Thoracic aorta (tissue), 2 donors: ENCODE measurements at places on chromosomes 1 and 21.

GRCh38 chr1:222373216-222373615 is 174.7 kb downstream of the HHIPL2 start:
- DNase-seq: no peak

- DNase-seq: no peak
Measured at GRCh38 chr1:21685946-21686678, 17.0 kb upstream of the RAP1GAP start.

DNA sequence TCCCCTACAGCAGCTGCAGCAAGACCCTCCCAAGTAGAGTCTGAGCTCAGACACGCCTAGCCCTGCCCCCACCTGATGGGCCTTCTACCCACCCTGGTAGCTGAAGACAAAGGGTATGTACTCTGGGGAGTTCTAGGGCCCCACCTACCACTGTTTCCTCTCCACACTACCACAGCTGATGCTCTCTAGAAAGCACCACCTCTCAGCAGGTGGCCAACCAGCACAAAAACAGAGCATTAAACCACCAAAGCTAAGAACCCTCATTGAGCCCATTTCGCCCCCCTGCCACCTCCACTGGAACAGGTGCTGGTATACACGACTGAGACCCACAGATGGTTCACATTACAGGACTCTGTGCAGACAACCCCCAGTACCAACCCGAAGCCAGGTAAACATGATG is 258.9 kb downstream of the SETD4 start:
- no peak for DNase-seq

GRCh38 chr21:35989138-35989735 is 71.1 kb downstream of the SETD4 start:
- no peak for DNase-seq

GRCh38 chr1:206769304-206769731 is 1.3 kb upstream of the IL19 start:
- DNase-seq: no peak

DNA sequence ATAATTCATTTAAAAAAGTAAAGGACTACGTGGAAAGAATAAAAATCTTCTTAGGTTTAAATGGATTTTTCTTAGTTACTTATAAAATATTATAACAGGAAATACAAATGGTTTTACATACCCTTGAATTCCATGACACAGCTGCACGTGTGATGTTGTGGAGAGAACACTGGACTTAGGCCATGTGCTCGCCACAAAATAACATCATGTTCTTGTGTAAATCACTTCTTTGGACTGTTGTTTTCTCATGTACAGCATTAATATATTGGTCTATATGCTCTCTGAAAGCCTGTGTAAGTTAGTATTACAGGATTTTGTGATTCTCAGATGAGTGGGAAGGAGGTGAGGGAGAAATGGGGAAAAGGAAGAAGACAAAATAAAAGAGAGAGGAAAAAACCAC is 228.2 kb downstream of the DNM3 start:
- no peak for DNase-seq

- no peak for DNase-seq
Measured at GRCh38 chr1:157238585-157238984, 100.4 kb upstream of the ETV3 start.

GRCh38 chr1:162329826-162330225 is 46.8 kb downstream of the SPATA46 start:
- DNase-seq: no peak

DNA sequence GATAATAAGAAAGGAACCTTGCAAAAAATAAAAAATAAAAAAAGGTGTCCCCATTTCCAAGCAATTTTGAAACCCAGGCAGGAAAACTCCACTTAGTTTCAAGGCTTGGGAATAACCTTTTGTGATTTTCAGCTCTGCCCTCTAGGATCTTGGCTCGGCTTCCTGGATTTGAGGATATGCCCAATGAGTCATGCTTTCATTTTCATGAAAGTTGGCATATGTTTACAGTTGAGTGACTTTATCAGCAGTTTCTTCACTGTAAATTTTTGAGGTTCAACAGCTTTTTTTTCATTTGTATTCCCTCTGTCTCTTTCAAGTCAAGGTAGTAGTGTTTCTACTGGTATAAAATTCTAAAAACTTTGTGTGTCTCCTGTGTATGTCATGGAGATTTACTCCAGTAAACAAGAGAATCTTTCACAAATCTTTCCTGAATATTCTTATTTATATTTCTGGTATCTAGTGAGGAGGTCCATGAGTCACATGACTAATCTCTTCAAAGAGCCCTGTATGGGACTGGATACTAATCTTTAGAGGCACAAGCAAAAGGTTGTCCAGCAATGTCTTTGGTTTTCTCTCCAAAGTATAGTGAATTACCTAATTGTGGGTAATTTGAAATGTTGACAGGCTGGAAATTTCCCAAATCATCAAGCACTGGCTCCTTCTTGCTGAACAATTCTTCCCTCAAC is 335.3 kb downstream of the BRINP2 start:
- DNase-seq: no peak

DNA sequence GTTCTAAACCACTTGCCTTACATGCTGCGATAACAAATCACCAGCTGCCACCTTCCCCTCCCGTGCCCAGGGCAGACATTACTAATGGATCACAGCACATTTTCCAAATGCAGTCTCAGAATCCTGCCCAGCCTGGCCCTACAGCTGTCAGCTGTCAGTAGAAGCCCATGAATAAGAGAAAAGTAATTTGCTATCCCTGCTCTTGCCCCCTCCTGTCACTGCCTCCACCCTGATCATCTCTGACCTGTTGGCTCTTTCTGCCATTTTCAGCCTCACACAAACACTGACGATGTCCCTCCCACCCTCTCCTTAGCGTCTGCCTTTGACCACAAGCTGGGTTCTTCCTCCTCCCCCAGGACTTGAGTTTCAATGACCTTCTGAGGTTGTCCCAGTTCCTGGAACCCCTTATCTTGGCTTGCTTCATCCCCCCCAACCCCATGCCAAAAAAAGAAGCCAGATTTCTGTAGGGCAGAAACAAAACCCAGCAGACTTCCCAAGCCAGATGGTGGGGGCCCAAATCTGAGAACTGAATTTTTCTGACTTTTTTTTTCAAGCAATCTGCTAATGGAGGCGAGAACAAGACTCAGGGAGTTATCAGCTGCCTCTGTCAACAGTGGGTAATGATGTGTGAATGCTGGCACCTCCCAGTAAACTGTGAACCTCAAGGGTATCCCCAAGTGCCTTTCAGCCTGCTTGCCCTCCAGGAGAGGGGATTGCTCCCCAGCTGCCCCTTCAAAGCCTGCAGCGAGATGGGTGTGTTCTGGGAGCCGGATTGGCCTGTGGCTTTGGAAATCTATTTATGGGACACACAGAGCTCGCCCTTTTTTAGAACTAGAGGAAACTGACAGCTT is 216.5 kb upstream of the VAMP3 start:
- no peak for DNase-seq

DNA sequence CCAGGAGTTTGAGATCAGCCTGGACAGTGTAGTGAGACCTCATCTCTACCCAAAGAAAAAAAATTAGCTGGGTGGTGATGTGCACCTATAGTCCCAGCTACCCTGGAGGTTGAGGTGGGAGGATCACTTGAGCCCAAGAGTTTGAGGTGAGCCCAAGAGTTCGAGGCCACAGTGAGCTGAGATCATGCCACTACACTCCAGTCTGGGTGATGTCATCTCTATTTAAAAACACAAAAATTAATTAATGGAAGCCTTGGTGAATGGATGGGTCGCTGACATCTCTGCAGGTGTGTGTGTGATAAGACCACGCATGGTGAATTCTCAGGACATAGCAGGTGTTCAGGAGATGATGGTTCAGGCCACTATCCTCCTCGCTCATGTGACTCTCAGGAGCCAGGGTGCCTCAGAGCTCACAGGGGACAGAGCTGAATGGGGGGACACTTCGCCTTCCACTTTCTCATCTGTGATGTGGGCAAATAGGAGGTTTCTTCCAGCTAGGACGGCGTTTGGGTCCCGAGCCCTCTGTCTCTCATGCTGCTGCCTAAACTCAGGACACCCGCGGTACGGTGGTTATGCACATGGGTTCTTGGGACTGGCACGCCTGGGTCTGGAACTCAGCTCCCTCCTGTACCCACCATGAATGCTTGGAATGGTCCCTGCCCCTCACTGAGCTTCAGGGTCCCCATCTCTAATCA is 113.4 kb upstream of the ZBTB40 start:
- no peak for DNase-seq

DNA sequence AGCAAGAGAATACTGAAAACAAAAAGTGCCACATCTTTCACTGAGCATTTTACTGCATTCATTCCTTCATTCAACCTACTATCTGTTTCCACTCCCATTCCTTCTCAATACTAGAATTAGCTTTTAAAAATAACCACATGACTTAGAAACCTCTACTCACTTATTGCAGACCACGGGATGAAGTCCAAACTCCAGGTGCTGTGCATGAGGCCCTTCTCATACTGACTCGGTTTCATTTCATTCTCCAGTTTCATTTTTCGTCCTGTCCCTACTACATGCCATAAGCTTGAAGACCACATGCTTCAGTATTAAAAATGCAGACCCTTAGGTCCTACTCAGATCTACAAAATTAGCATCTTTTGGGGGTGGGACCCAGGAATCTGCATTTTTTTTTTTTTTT is 2.3 kb upstream of the BACH1 start:
- DNase-seq: no peak

DNA sequence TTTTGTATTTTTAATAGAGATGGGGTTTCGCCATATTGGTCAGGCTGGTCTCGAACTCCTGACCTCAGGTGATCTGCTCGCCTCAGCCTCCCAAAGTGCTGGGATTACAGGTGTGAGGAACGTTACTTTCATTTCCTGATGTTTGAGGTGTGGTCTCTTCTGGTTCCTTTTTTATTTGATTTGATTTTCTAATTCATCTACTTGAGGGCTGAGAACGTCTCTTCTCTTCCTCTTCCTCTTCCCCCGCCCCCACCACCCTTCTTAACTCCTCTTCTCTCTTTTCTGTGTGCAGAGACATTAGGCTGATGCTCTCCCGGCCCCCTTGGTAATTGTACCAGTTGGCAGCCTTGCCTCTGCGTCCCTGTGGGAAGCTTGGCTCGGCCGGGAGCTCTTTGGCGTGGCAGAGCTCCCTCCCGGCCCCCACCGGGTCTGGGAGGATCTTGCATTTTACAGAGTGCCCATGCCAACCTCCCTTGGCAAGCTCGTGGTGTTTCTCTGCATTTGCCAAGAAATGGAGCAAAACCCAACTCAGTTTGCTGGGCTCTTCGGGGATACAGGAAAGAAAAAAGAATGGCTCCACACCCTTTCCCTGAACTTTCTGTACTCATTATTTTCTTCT is 19.9 kb downstream of the CRYAA start:
- no peak for DNase-seq

GRCh38 chr1:202135221-202135721 is 9.3 kb downstream of the ARL8A start:
- DNase-seq: no peak

- DNase-seq: no peak
Measured at GRCh38 chr1:236762410-236762809, 32.7 kb upstream of the MTR start.

DNA sequence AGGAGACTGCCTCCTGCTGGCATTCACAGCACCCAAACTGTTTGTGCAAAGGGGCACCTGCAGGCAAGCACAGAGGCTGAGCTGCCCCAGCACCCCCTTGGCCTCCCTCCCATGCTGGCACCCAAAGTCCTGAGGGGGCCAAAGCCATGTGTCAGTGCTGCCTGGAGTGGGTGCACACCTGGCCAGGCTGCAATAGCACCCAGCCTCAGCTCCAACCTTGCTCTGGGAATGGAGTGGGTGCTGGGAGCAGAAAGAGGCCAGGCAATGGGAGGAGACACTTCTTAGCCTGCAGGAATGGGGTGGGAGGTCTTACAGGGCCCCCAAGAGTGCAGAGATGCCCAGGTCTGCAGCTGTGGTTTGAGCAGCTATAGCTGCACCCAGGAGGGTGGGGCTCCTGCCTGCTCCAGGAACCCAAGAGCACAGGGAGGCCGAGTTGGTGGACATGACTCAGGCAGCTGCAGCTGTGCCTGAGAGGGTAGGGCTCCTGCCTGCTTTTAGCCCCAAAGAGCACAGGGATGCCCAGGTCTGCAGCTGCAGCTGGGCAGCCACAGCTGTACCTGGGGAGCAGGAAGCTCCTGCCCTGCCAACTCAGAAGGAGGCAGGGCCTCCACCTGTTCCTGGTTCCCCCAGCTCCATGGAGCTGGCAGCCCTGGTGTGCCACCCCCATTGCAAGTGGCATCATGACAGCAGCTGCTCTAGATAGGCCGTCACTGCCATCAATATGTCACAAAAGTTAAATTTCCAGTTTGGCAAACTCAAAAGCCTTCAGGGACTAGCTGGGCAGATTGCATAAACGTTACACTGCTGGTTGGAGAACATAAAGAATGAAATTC is 5.3 kb upstream of the CHD1L start:
- DNase-seq: no peak

GRCh38 chr1:44044071-44044801 is 13.0 kb upstream of the SLC6A9 start:
- DNase-seq: no peak

DNA sequence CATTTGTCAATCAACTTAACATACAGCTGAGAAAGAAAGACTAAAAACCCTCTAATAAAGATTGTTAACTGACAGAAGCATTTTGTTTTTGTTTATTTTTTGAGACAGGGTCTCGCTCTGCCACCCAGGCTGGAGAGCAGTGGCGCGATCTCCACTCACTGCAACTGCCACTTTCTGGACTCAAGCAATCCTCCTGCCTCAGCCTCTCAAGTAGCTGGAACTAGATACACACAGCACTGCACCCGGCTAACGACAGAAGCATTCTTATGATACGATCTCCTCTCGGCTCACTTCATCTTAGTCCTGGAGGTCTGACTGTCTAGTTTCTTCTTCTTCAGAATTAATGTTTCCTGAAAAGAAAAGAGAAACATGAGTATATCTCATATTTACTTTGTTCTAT is 23.5 kb downstream of the RSPH1 start:
- DNase-seq: no peak

GRCh38 chr1:19427087-19427781 is 58.1 kb downstream of the CAPZB start:
- DNase-seq: no peak

- no peak for DNase-seq
Measured at GRCh38 chr1:245590726-245591125, 435.9 kb downstream of the KIF26B start.
